Activated CD4-positive, alpha-beta T cell treated with anti-CD3 and anti-CD28 coated beads, Interleukin-2, amount 50 U/mL, for 24 hours (primary cell): ENCODE measurements at places on chromosomes 5 and 9.

GRCh38 chr9:129702589-129703520 lies 37.4 kb downstream of the PRRX2 start:
- DNase-seq, result no peak

- DNase-seq, result no peak
Observed at GRCh38 chr9:98520221-98520960, 188.3 kb downstream of the GABBR2 start.

DNA sequence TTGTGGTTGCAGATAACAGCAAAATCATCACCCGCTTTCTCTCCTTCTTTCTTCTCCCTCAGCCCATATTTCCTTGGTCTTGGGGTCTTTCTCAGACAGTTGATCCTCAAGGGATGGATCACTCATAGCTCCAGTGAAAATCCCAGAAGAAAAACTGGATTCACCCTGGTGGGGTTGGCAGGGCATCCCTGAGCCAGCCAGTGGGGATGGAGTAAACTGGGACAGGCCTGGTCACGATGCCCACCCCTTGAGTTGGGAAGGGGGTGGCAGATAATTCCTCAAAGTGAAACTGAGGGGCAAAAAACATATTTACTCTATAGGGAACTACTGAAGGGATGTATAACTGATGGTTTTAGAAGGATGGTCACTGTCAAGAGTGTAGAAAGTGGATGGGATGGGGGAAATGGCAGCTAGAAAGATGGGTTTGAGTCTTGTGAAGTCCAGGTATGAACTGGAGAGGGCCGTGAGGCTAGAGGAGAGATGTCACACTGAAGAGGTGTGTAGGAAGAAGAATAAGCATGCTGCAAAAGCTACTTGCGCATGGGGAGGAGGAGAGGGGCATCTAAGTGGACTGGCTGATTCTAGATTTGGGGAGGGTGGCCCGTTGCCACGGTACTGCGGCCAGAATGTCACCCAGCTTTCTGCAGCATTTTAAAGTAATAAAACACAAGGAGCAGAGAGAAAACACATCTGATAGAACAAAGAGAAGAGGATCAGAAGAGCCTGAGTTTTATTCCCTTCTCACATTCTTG lies 162.8 kb downstream of the PJA2 start:
- no peak for DNase-seq

DNA sequence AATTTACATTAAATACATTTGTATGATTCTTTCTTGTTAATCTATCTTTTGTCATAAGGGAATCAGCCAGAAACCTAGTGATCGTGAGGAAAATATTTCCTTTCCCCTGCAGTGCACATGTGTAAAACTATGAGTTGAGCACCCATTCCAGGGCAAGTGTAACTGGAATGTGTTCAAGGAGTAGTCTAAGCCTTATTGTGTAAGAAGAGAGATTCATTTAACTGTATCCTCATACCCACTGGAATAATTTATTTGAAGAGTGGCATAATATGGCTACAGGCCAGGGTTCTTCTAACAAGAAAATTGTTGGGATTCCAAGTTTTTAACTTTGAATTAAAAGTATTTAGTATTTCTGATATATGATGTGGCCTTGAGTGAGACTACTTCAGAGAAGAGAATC lies 1692.7 kb downstream of the EFNA5 start:
- no peak for DNase-seq

- DNase-seq, result no peak
Observed at GRCh38 chr9:8838136-8838535, 1038.6 kb upstream of the DMAC1 start.

DNA sequence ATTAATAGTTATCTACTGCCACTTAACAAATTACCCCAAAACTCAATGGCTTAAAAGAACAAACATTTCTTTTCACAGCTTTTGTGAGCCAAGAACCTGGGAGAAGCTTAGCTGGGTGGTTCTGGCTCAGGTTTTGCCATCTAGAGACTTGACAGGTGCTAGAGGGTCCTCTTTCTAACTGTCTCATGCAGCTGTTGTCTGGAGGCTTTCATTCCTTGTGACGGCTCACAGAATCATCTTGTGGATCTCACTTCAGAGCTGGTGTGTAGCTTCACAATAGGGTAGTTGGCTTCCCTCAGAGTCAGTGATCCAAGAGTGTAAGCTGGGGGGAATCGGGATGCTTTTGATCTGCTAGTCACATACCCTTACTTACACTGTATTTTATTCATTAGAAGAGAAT lies 81.2 kb upstream of the APC start:
- no peak for DNase-seq

DNA sequence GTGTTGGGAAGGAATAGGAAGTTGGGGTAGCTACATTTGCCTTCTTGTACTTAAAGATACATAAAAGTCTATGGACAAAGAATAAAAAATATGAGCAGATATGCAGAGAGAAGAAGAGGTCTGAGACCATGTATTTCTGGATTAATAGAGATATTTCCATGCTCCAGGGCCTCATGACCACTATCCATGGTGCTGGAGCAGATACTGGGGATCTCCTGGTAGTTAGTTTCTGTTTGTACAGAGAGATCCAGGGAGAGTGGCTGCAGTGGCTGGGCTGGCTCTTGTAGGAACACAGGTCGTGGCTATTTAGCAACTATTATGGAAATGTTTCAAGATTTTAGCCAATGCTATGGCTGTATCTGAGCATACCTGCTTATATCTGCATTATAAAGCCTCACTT lies 184.2 kb upstream of the TMEM161B start:
- no peak for DNase-seq

DNA sequence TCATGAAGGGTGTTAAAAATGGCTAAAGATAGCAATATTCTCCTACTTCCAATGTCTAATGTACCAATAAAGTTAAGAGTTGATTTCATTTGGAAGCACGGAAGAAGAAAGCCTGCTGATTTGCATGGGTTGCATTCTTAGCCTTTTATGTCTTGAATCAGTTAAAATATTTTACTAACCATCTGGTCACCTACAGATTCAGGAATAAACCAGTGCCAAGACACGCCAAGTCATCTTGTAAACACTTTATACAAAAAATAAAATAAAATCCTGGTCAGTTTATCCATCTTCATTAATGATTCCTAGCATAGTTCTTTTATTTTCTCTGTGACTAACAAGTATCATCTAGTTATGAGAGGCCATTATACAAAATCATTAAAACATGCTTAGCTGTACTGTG lies 1031.6 kb upstream of the WWC1 start:
- no peak for DNase-seq

DNA sequence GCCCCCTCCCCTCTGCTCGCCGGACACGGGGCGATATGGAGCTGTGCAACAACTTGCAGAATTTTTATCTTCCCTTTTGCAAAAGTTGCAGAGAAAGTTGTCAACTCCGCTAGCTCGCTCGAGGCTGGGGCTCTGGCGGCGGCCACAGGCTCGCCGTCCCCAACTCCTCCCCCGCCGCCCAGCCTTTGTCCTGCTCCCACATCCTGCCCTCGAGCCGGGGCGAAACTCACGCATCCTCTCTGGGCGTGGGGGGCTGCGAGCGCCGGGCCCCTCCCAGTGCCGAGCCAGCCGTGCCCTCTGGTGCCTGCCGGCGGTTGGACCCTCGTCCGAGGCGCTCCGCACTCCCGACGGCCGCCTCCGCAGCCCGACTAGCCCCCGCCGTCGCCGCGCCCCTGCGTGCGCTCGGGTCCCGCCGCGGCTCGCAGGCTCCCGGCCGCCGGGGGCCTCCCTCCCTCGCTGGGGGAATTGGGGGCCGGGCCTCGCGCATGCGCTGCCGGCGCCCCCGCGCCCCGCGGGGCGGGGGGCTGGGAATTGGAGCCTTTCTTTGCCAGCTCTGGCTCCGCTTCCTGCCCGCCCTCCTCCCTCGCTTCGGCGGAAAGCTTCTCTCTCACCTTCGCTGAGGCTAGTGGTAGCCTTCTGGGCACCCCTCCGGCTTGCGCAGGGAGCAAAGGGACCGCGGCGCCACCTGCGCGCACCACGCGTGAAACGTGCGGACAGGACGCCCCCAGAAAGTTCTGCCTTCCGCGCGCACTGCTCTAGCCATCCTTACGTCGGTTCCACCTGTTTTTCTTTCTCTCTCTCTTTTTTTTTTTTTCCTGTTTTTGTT lies at the start of gene CCNJL:
Gene CCNJL, minus strand, starts transcription at position 431 of the 826 bp plus-strand sequence. CDS start 641 bp downstream, outside the sequence.
- DNase-seq, result no peak

GRCh38 chr9:85368781-85369180 lies 373.0 kb downstream of the AGTPBP1 start:
- no peak for DNase-seq

GRCh38 chr5:96699186-96699820 lies 37.1 kb downstream of the CAST start:
- DNase-seq, result no peak

DNA sequence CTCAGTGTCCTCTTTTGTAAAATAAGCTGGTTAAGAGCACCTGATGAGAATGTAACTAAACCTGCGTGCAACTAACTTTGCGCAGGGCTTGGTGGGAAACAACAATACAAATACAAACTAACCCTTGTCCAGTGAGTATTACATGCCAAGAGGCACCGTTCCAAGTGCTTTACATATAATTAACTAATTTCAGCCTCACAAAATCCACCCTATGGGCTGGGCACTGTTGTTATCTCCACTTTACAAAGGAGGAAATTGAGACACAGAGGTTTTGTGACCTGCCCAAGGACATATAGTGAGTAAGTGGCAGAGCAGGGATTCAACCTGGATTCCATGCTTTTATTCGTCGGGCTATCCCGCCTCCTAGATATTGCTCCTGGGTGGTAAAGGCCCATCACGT lies 26.2 kb upstream of the TNIP1 start:
- no peak for DNase-seq

- DNase-seq, result peak; percentile 56
Observed at GRCh38 chr5:141849415-141850243, 28.6 kb downstream of the PCDH1 start.

- DNase-seq, result no peak
Observed at GRCh38 chr5:151682240-151682639, 4.5 kb downstream of the SPARC start.

DNA sequence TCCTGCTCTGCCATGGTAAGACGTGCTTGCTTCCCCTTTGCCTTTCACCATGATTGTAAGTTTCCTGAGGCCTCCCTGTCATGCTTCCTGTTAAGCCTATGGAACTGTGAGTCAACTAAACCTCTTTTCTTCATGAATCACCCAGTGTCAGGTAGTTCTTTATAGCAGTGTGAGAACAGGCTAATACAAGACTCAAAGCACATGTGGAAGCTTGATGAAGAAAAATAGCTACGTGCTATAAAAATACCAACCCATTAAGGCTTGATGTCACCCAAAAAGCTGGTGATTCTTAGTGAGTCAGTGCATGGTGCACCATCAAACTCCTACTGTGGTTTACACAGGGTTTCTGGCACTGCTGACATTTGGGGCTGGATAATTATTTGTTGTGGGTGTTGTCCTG lies 332.2 kb downstream of the TMEM167A start:
- no peak for DNase-seq
